Posterior vena cava (tissue), 2 donors: ENCODE measurements at places on chromosomes 12 and 14. TPM values are rescaled to one million over a fixed set of nuclear protein-coding genes. Genes with fewer than 3 reads are reported as not detected.

GRCh38 chr14:74368441-74368840 lies 20.2 kb downstream of the VRTN start:
- peak; percentile 42 for DNase-seq

DNA sequence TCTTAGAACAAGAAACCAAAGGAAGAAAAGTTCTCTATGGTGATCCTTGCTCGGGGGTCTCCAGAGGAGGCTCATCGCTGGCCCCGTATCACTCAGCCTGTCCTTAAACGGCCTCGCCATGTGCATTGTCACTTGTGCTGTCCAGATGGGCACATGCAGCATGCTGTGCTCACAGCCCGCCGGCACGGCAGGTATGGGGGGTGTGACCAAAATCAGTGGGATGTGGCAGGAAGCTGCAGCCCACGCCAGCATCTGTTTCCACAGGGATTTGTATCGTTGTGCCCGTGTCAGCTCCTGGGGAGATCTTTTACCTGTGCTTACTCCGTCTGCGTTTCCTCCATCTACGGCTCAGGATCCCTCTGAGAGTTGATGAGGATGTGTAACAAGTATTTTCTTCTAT lies 2.6 kb upstream of the SLC39A2 start:
- DNase-seq: no peak

- no peak for DNase-seq
Measured at GRCh38 chr14:35766036-35766699, 42.9 kb downstream of the RALGAPA1 start.

DNA sequence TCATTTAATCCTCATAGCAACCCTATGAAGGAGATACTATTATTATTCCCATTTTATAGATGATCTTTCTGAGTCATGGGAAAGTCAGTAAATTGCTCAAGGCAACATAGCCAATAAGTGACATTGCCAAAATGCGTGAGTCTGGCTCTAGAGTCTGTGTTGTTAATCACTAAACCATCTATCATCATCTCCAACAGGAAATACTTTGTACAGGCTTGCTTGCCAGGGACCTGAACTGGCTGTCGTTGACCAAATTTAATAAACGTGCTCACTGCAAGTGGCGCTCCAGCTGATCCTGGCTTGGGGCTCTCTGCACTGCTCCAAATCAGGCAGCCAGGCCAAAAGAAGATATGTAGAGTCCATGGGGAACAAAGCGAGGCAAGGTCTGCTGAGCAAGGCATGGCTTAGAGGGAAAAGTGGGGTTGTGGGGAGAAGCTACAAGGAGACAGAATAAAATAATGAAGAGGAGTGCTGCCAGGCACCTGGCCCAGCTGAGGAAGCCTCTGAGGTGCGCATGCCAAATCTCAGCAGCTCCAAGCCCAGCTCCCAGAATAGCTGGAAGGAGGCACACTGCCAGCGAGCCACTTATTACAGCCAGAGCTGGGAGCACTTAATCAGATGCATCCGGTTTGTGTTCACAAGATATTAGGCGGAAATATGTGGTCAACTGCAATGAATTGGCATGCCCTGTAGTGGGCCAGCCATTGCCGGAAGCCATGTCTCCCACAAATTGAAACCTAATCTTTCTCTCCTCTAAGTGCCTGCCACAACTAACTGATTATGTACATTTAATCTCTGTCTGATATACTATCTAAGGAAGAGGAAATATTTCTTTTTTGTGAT lies 43.3 kb upstream of the PTPRO start:
- DNase-seq: peak; percentile 95

- DNase-seq: no peak
Measured at GRCh38 chr12:22447223-22447622, 97.1 kb downstream of the C2CD5 start.

Gene KRT73
- not detected for total RNA-seq

Gene SLC6A15
- 0.24 TPM for total RNA-seq

Gene GRIP1
- 6.8 TPM for total RNA-seq

Gene KRT71
- not detected for total RNA-seq
